Activated CD8-positive, alpha-beta T cell treated with anti-CD3 and anti-CD28 coated beads, Interleukin-2, amount 10 ng/mL, durations not matched to agents 7 days and 5 days (primary cell): ENCODE measurements at places on chromosomes 5 and 9.

DNA sequence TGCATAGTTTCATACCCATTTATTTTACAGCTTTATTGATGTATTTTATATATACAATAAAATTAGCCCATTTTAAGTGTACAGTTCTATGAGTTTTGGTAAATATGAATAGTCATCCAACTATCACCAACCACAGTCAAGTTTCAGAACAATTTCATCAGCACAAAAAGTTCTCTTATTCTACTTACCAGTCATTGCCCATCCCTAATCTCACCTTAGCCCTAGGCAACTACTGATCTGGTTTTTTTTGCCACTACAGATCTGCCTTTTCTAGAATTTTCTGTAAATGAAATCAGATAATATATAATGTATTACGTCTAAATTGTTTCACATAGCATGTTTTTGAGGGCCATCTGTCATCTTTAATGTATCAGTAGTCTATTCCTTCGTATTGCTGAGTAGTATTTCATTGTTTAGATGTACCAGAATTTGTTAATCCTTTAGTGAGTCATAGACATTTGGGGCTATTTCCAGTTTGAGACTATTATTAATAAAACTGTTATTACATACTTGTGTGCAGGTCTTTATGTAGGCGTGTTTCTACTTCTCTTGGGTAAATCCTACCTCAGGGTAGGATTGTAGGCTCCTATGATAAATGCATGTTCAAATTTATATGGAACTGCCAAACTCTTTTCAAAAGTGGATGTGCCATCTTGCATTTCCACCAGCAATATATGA is 198.5 kb upstream of the ADAMTSL1 start:
- no peak overlapping the region for H3K4me3 ChIP-seq
- no peaks in the 10 kb centered on the region for H3K4me1 ChIP-seq

DNA sequence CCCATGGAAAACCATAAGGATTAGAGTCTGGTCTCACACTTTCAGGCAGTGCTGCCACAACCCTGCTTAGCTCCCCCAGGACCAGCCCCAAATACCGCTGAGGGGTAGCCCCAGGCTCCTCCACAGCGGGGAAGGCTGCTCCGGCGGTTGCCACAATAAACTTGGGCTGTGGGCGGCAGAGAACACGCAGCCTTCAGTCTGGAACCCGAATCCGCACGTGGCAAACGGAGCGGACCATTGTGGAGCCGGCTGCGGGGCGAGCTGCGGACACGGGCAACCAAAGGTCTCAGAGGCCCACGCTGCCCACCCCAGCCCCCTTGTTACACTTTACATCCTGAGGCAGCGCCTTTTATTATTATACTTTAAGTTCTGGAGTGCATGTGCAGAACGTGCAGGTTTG is 37.3 kb upstream of the C9orf72 start:
- no peak overlapping the region for H3K27ac ChIP-seq
- DNase-seq: no peak
- H3K27me3 ChIP-seq: peaks cover 6% of the 10 kb centered on the region

DNA sequence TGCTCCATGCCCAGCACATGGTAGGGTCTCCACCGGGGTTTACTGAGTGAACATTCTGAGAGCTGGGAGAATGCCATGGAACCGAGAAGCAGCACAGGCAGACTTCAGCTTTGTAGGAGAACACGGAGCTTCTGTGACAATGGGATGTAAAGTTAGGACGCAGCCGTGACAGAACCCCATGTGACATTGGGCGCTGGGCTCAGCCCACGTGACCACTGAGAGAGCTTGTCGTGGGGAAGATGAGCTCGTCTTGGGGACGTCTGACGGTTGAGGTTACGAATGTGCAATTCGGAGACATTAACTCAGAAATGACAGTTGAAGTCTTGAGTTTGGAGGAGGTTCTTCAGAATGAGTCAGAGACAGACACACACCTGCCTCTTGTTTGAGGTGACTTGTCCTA is 13.5 kb downstream of the SDHA start:
- no peak overlapping the region for H3K4me3 ChIP-seq
- no peak overlapping the region for H3K27ac ChIP-seq

- H3K27me3 ChIP-seq: peaks cover 5% of the 10 kb centered on the region
- H3K4me1 ChIP-seq: no peaks in the 10 kb centered on the region
- no peak overlapping the region for H3K4me3 ChIP-seq
- no peak for DNase-seq
- H3K36me3 ChIP-seq: no peaks in the 10 kb centered on the region
Measured at GRCh38 chr9:114112778-114113584, 13.9 kb upstream of the KIF12 start.

DNA sequence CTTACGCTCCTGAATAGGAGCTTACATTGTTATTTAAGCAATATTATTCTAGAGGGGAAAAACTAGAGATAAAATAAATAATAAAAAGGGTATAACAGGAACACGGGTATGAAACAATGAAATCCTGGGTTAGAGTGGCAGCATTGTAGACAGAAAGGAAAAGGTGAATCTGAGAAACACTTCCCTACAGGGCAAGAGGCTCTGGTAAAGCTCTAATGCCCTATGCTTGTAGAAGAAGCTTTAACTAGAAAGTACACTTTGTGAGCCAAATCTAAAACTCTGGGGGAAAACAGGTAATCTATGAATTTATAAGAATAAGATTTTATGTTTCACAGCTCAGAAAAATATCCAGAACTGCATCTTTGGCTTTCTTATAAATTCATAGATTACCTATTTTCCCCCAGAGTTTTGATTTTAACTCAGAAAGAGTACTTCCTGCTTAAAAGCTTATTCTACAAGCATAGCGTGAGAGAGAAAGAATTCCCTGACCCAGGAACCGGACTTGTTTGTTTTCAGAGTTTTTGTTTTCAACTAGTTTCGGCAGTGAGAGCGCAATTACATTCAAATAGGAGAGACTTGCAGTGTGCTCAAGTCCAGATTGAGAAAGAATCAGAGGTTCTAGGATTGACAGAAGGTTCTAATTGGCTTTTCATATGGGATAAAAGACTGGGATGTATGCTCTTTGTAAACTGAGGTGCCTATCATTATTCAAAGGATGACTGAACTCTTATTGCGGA is 651.0 kb upstream of the RORB start:
- no peak overlapping the region for H3K27ac ChIP-seq
- no peaks in the 10 kb centered on the region for H3K4me1 ChIP-seq
- H3K4me3 ChIP-seq: no peak overlapping the region
- H3K36me3 ChIP-seq: no peaks in the 10 kb centered on the region

DNA sequence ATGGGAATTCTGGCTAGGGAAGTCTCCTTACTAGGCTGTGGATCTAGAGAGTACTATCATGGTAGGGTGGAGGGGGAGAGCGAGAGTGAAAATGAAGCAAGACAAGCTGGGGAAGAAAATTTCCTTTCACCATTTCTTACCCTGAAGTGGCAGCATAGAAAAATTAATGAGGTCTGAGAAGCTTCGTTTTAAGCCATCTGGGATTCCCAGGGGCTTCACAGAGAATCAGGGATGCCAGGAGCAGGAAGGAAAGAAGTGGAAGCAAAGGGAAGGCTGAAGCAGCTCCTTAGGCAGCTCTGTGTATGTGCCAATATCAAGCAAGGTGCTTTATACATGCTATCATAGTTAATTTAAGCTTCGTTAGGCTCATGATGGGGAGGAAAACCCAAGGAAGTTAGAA is 169.9 kb downstream of the ZSWIM6 start:
- H3K4me1 ChIP-seq: no peaks in the 10 kb centered on the region
- no peaks in the 10 kb centered on the region for H3K36me3 ChIP-seq
- H3K27me3 ChIP-seq: no peaks in the 10 kb centered on the region
- no peak overlapping the region for H3K4me3 ChIP-seq
- no peak for DNase-seq

DNA sequence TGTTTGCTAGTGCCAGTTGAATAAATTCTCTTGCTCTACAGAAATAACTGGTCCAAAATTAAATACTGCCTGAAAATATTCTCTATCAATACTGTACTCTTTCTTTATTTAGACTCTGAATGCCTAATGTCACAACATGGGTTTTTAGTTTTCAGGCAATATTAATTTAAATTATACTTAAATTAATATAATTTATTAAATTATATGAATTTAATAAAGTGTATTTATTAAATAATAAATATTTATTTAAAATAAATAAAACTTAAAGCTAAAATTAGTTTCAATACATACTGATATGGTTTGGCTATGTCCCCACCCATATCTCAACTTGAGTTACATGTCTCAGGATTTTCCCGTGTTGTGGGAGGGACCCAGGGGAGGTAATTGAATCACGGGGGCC is 146.0 kb downstream of the PRR16 start:
- no peak for DNase-seq
- no peaks in the 10 kb centered on the region for H3K4me1 ChIP-seq
- no peak overlapping the region for H3K4me3 ChIP-seq
- no peaks in the 10 kb centered on the region for H3K36me3 ChIP-seq

DNA sequence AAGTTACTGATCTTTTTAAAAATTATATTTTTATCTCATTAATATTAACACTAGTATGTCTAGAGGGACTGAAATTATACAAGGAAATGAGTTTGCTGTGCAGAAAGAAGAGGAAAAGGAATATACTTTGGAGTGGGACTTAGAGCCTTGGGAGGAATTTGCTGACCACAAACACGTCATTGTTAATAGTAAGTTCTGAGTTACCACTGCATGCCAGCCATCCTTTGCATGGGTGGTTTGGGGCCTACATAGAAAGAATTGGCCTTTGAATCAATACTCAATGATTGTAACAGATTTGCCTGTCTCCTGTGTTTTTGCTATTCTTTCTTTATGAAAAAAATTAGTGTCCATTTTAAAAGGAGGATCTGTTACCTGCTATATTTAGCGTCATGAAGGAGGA is 232.6 kb upstream of the TNC start:
- H3K27me3 ChIP-seq: no peaks in the 10 kb centered on the region
- peaks cover 6% of the 10 kb centered on the region for H3K4me1 ChIP-seq
- DNase-seq: no peak
- no peak overlapping the region for H3K4me3 ChIP-seq
- no peak overlapping the region for H3K27ac ChIP-seq

- H3K4me3 ChIP-seq: no peak overlapping the region
- H3K27me3 ChIP-seq: no peaks in the 10 kb centered on the region
- DNase-seq: no peak
- H3K27ac ChIP-seq: no peak overlapping the region
- H3K36me3 ChIP-seq: no peaks in the 10 kb centered on the region
Measured at GRCh38 chr5:153601377-153601776, 110.9 kb downstream of the GRIA1 start.

- no peak overlapping the region for H3K27ac ChIP-seq
- no peak for DNase-seq
- H3K27me3 ChIP-seq: no peaks in the 10 kb centered on the region
- H3K4me3 ChIP-seq: no peak overlapping the region
Measured at GRCh38 chr5:139014726-139015125, 139.6 kb upstream of the LRRTM2 start.
